Effector memory CD8-positive, alpha-beta T cell (primary cell): ENCODE measurements at places on chromosomes 6 and 20.
A peak's percentile ranks its signal among the peaks of the same experiment; 100 is the strongest.

GRCh38 chr6:30875244-30876038 lies 8.9 kb upstream of the DDR1 start:
- H3K4me1 ChIP-seq, result peaks cover 12% of the 10 kb centered on the region
- H3K4me3 ChIP-seq, result no peak overlapping the region
- H3K27me3 ChIP-seq, result no peaks in the 10 kb centered on the region
- no peaks in the 10 kb centered on the region for H3K36me3 ChIP-seq

DNA sequence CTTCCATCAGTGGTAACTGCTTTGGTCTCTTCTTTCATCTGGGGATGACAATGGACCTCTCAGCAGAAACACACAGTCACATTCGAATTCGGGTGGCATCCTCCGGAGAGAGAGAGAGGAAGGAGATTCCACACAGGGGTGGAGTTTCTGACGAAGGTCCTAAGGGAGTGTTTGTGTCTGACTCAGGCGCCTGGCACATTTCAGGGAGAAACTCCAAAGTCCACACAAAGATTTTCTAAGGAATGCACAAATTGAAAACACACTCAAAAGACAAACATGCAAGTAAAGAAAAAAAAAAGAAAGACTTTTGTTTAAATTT lies 6.1 kb downstream of the EDN1 start:
- H3K4me1 ChIP-seq, result no peaks in the 10 kb centered on the region
- DNase-seq, result no peak
- H3K36me3 ChIP-seq, result no peaks in the 10 kb centered on the region

- peaks cover 3% of the 10 kb centered on the region for H3K36me3 ChIP-seq
- no peak for DNase-seq
- H3K27me3 ChIP-seq, result peaks cover 13% of the 10 kb centered on the region
- no peak overlapping the region for H3K4me3 ChIP-seq
- no peak overlapping the region for H3K27ac ChIP-seq
- H3K4me1 ChIP-seq, result no peaks in the 10 kb centered on the region
These were observed 291.2 kb downstream of the CDH26 start for GRCh38 chr20:60249436-60249835.

GRCh38 chr6:41077536-41077935 lies 4.8 kb downstream of the NFYA start:
- peaks cover 38% of the 10 kb centered on the region for H3K36me3 ChIP-seq
- DNase-seq, result no peak
- H3K27me3 ChIP-seq, result no peaks in the 10 kb centered on the region
- no peak overlapping the region for H3K27ac ChIP-seq

- H3K27me3 ChIP-seq, result no peaks in the 10 kb centered on the region
- no peaks in the 10 kb centered on the region for H3K36me3 ChIP-seq
- H3K4me1 ChIP-seq, result no peaks in the 10 kb centered on the region
These were observed 1050.0 kb downstream of the EPHA7 start for GRCh38 chr6:92369309-92369708.

DNA sequence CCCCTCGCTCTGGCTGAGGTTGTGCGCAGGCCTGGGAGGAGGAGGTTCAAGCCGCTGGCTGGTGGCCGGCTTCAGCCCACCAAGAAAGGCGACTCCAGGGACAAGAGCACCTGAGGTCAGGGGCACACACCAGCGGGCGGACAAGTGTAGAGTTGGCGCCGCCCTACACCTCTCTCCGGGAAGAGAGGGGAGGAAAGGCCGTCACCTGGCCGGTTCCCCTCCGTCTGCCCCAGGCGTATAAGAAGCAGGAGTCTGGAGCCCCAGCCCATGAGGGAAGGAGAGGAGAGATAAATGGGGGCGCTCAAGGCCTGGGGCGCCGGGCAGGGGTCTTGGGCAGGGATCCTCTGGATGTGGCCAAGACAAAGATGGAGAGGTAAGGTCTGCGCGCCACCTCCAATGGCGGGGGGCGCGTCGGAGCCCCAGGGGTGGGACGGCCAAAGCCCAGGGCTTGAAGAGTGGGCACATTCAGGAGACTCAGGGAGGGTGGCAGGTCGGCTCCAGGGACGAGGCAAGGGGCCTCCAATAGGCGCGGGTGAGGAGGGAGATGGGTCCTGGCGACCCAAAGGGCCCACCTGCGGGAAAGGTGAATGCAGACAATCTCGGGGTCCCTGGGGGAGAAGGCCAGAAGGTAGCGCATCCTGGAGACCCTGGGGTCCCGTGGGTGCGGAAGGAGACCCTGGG lies 826 bp downstream of the RIMS4 start:
- H3K4me1 ChIP-seq, result no peaks in the 10 kb centered on the region
- DNase-seq, result no peak
- peak overlapping the region; percentile 76 for H3K4me3 ChIP-seq
- H3K36me3 ChIP-seq, result no peaks in the 10 kb centered on the region
- H3K27me3 ChIP-seq, result peaks cover 62% of the 10 kb centered on the region

- no peak for DNase-seq
- H3K4me3 ChIP-seq, result no peak overlapping the region
- peaks cover 16% of the 10 kb centered on the region for H3K4me1 ChIP-seq
- no peak overlapping the region for H3K27ac ChIP-seq
- H3K36me3 ChIP-seq, result peaks cover 31% of the 10 kb centered on the region
These were observed 6.9 kb downstream of the ZMYND8 start for GRCh38 chr20:47349365-47350180.

DNA sequence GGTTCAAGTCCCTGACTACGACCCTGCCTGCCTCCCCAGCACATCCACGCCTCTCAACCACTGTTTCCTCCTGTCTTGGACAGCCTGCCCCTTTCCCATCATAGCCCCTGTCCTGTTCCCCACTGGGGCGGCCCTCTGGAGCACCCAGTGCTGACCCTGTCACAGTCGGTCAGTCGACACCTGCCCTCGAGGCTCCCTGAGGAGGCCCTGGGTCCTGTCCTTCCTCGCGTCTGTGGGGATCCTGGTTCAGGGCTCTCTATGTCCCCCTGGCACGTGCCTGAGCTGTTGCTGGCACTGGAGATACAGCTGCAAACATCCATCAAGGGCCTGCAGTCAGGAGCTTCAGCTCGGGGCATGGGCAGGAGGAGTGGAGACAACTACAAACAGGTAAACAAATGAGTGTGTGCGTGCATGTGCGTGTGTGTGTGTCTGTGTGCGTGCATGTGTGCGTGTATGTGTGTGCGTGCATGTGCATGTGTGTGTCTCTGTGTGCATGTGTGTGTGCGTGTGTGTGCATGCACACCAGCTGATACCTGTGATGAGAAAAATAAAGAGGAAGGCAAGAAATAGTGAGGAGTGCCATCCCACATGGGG lies 132.8 kb downstream of the PHACTR3 start:
- H3K4me1 ChIP-seq, result no peaks in the 10 kb centered on the region
- H3K4me3 ChIP-seq, result no peak overlapping the region
- H3K27me3 ChIP-seq, result peaks cover 11% of the 10 kb centered on the region
- no peaks in the 10 kb centered on the region for H3K36me3 ChIP-seq

DNA sequence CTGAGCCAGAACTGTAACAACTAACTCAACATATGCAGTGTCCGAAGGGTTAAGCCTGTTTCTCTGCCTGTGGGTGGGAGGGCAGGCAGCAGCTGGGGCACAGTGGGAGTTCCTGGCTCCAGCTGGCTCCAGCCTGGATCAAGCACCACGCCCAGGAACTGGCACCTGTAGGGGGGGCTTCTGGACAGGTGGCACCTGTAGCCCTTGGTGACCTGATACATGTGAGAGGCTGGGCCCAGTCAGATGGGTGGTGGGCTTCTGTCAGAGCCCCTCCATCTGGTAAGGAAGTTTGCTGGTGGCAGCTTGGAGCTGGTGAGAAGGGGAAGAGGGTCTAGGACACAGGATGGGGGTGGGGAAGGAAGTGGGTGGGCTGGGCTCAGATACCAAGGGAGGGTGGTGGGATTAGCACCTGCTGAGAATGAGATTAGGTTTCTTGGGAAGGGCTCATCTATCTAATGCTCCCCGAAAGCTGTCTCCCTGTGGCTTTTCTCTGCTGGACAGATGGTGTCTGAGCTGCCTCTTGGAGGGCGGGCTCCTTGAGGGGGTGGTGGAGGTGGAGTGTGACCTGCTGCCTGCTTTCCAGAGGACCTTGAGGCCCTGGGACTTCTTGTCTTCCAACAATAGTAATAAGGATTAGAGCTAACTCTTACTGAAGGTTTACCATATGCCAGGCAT lies 28.5 kb downstream of the BCL2L1 start:
- H3K27ac ChIP-seq, result peak overlapping the region; percentile 59
- no peaks in the 10 kb centered on the region for H3K27me3 ChIP-seq
- peaks cover 50% of the 10 kb centered on the region for H3K36me3 ChIP-seq
- peaks cover 43% of the 10 kb centered on the region for H3K4me1 ChIP-seq

DNA sequence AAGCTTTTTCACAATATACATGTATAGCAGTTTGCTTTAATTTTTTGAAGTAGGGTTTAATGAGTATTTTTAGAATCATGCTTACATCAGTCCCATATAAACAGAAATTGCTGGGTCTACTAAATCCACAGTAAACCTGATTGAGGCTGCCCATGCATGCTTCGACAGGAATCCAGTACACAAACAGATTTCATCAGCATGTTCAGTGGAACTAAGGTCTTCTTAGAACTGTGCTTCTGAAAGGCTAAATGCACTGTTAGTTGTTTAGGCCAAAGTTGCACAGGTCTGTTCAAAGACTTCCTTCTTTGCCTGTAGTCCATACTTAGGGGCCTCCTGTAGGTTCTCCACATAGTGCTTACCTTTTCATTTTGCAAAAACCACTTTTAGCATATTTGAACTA lies 42.5 kb upstream of the THBS2 start:
- no peak for DNase-seq
- H3K27me3 ChIP-seq, result peaks cover 45% of the 10 kb centered on the region
- no peaks in the 10 kb centered on the region for H3K36me3 ChIP-seq
- H3K27ac ChIP-seq, result no peak overlapping the region
- H3K4me1 ChIP-seq, result no peaks in the 10 kb centered on the region
